OCI-M1 (cell line): ENCODE measurements at places on chromosomes 3 and 15.

GRCh38 chr3:42290966-42291714 lies 25.2 kb upstream of the CCK start:
- peak; percentile 2 for DNase-seq

GRCh38 chr15:77609558-77609957 lies 23.2 kb downstream of the LINGO1 start:
- DNase-seq = no peak

DNA sequence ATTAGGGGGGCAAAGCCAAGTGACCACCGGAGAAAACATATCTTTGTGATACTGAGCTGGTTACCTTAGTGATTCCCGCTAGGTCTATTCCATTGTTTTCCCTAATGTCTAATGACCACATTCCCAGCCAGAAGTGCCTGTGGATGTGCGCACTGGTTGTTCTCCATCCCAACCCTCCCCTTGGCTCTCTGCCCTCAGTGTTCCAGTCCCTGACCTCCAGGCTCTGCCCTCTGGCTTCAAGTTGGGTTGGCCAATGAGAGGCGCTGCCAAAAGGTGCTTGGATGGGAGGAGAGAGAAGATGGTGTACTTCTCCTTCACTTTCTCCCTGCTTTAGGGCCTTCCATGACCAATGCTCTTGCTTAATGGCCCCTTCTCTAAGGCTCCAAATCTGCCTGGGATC lies 2.4 kb downstream of the COLQ start:
- no peak for DNase-seq

- peak; percentile 72 for DNase-seq
Observed at GRCh38 chr15:66713843-66714508, 11.9 kb downstream of the SMAD6 start.

DNA sequence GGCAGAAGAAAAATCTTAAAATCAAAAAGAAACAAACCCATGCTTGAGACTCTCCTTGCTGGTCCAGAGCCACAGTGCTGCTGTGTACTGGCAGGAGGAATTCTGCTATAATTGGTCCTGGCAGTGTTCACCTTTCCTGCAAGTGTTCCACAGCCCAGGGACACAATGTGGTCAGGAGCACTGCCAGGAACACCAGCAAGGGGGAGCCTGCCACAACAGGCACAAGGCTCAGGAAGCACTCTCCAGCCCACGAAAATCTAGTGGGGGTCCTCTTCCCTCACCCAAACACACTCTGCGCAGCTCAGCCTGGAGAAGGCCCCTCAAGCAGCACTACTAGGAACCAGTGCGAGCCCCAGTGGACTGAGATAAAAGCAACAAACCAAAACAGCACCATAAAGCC lies 92.9 kb downstream of the UBE3A start:
- peak; percentile 4 for DNase-seq

DNA sequence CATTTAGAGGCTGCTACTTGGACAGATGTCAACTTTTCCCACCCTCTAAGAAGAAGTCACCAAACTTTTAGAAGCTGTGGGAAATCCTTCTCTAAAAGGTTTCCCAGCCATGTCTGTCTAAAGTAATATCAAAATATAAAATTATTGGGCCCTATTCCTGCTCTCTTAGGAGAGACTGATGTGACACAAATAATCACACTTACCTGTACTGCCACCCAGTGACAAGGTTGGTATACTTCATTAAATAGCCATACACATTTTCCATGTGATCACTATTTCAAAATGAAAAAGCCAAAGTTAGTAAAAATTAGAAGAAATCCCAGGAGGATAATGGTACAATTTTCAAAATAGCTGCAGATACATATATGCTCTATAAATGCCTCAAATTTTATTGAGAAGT lies 12.6 kb downstream of the OSBPL11 start:
- peak; percentile 62 for DNase-seq

- no peak for DNase-seq
Observed at GRCh38 chr15:59371458-59372351, 966 bp downstream of the MYO1E start.

GRCh38 chr3:136750897-136751315 lies 1.3 kb downstream of the STAG1 start:
- no peak for DNase-seq

DNA sequence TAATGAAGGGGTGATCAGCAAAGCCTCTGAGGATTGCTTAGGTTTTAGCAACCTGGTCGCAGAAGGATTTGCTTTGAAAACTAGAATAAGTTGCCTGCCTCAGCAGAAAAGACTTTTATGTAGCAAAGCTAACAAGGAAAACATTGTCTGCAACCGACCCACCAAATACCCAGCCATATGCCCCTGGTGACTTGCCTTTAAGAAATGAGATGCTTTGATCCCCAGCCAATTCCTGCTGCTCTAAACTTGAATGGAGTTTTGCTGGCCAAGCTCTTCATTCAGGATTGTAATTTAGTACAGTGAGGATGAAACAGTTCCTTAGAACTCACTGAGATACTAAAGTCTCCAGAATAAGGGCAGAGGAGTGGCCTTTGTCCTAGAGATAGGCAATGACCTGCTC lies 139.8 kb upstream of the PROK2 start:
- DNase-seq = no peak

GRCh38 chr3:144032531-144033239 lies 61.1 kb downstream of the DIPK2A start:
- DNase-seq = no peak

DNA sequence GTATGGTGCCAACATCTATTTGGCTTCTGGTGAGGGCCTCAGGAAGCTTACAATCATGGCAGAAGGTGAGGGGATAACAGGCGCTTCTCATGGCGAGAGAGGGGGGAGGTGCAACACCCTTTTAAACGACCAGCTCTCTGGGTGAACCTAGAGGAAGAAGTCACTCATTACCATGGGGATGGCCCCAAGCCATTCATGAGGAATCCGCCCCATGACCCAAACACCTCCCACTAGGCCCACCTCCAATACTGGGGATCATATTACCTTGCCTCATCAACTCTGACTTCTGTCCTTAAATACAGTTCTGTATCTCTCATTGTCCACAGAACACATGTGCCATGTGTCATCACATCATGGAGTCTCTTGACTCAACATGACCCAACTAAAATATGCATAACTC lies 37.5 kb upstream of the CLRN1 start:
- DNase-seq = no peak

- no peak for DNase-seq
Observed at GRCh38 chr3:72692990-72693389, 155.3 kb downstream of the SHQ1 start.

GRCh38 chr3:44827196-44827595 lies 34.5 kb upstream of the TMEM42 start:
- no peak for DNase-seq

- no peak for DNase-seq
Observed at GRCh38 chr3:115855911-115856310, 232.6 kb downstream of the GAP43 start.

- no peak for DNase-seq
Observed at GRCh38 chr3:195889870-195890295, 18.5 kb downstream of the TNK2 start.

DNA sequence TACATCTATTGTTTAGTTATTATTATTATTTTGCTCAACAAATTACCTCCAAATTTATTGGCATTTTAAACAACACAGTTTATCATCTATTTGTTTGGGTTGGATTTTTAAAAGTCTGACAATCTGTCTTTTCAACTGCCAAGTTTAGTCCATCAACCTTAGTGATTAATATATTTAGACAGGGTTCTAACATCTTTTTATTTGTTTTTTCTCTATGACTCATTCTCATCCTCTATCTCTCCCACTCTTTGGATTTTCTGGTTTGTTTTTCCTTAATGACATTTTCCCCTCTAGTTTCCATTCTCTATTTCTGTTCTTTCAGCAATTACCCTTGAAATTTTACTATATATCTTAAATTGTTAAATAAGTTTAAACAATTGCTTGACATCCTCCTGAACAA lies 41.9 kb downstream of the EMC4 start:
- DNase-seq = no peak

DNA sequence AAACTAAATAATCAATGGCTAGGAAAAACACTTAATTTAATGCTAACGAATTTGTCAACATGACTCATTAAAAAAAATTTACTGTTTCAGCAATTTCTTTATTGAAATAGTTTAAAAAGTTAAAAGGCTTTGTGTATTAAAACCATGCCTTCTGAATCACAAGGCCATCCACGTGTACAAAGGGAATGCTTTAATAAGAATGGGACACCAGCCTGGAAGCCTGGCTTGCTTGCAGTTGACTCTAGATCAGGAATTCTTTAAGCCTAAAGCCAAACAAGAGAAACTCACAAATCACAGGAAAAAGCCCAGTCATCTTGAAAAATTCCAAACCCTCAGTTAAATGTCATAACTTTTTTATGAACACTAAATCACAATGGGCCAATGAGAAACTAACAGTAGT lies 137.6 kb downstream of the PEAK1 start:
- no peak for DNase-seq

DNA sequence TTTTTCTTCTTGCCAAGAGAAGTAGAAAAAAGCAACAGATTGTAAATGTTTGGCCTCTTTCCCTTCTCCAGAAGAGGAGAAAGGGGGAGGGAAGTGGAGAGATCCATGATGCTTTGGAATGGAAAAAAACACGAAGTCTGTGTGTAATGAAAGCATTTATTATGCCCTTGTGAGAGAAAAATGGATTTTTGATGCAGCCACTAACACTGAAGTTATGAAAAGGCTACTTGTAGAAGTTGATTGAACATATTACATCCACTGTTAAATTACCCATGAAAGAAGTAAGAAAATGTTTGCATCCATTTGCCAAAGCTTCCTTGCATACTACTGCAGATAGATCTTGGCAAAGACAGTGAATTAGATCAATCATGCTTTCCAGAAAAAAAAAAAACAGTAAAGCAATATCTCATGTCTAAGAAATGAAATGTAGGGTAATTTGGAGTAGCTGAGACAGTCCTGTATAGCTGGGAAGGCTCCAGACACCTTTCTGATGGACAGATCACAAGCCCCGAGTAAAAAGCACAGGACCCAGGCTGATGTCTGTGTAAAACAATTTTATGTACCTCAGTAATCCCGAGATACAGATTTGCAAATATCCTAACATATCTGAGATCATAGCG lies 295.5 kb downstream of the PLOD2 start:
- no peak for DNase-seq

GRCh38 chr3:119898478-119899191 lies 116.7 kb downstream of the NR1I2 start:
- no peak for DNase-seq

- DNase-seq = no peak
Observed at GRCh38 chr3:38371541-38372213, 25.1 kb downstream of the XYLB start.

DNA sequence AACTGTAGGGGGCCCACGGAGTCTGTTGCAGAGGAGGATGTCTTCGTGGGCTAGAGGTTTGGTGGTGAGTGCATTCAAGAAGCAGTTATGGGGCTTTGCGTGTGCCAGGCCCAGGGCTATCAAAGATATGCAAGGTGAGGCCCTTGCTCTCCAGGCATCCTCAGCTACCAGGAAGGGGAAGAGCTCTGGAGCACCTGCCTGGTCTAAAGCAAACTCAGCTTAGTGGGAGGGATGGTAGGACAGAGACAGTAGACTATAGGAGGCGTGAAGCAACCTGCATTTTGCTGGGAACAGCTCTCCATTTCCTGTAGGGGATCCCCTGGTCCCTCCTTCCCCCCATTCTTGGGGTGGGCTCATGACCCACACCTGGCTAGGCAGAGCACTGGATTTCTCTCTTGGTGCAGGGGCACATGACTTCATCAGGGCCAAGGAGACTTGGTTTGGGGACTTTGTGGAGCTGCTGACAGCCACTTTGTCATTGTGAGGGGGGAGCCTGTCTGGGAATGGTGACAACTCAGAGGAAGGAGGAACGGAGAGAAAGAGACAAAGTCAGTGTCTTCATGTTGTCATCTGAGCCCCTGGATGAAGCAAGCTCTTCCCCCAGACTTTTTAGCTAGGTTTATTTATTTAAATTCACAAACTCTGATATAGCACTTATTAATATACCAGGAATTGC lies 8.6 kb upstream of the EEFSEC start:
- no peak for DNase-seq

DNA sequence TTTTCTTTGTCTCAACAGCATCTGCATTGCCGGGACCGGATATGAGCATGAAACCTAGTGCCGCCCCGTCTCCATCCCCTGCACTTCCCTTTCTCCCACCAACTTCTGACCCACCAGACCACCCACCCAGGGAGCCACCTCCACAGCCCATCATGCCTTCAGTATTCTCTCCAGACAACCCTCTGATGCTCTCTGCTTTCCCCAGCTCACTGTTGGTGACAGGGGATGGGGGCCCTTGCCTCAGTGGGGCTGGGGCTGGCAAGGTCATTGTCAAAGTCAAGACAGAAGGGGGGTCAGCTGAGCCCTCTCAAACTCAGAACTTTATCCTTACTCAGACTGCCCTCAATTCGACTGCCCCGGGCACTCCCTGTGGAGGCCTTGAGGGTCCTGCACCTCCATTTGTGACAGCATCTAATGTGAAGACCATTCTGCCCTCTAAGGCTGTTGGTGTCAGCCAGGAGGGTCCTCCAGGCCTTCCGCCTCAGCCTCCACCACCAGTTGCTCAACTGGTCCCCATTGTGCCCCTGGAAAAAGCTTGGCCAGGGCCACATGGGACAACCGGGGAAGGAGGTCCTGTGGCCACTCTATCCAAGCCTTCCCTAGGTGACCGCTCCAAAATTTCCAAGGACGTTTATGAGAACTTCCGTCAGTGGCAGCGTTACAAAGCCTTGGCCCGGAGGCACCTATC lies 5.0 kb downstream of the NUTM1 start:
- no peak for DNase-seq

DNA sequence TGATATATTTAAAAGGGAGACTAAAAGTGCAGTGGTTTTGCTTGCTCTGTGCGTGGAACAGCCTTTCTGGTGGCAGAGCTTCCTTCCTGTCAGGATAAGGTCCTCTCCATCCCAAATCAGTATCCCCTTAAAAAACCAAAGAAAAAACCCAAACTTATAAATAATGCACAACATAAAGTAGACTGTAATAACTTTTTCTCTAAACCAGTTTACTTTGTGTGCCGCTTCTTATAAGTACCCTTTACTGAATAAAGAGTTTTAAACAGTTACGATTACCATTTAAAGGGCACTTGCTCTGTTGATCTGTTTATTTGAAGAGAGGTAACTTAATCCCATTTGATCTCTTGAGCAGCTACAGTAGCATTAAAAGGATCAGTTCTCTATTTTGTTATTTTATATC lies 2.5 kb downstream of the PIK3CA start:
- DNase-seq = no peak

GRCh38 chr3:42302924-42303634 lies 37.1 kb upstream of the CCK start:
- DNase-seq = peak; percentile 33
